Activated T-helper 1 cell treated with anti-CD3 and anti-CD28 coated beads, Interleukin-2, amount 50 U/mL, for 16 hours (primary cell): ENCODE measurements at places on chromosomes 2 and 18.

DNA sequence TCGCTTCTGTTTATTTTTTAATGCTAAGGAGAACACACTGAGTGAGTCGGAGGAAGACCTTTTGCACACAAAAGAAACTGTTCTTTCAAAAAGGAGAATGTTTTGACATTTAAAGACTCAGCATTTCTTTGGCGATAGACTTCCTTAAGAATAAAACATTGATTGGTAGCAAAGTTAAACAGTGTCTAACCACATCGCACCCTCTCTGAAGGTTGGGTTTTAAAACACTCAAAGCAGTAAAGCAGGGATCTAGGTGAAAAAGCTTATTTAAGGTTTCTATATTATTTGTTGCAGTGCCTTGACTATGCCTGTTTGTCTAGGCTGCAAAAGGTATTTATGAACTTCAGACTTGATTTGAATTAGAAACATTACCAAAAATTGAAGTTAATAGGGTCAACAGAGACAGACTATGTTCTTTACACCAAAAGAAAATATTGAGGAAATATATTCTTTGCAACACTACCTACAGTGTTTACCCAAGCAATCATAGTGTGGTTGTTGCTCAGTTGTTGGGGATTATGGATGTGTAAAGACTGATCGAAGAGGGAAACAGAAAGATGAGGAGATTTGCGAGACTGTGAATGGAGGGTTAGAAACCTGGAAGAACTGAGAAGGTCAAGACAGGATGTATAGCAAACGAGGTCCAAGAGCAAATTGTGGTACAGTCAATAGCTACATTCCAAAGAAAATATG lies 297.8 kb upstream of the SLC39A10 start:
- DNase-seq, result no peak

GRCh38 chr18:40938615-40939014 lies 1016.4 kb upstream of the PIK3C3 start:
- no peak for DNase-seq

- DNase-seq, result no peak
These were observed 23.0 kb downstream of the ERMN start for GRCh38 chr2:157302492-157303099.

- no peak for DNase-seq
These were observed 1.3 kb downstream of the ZNF521 start for GRCh38 chr18:25350489-25351251.

DNA sequence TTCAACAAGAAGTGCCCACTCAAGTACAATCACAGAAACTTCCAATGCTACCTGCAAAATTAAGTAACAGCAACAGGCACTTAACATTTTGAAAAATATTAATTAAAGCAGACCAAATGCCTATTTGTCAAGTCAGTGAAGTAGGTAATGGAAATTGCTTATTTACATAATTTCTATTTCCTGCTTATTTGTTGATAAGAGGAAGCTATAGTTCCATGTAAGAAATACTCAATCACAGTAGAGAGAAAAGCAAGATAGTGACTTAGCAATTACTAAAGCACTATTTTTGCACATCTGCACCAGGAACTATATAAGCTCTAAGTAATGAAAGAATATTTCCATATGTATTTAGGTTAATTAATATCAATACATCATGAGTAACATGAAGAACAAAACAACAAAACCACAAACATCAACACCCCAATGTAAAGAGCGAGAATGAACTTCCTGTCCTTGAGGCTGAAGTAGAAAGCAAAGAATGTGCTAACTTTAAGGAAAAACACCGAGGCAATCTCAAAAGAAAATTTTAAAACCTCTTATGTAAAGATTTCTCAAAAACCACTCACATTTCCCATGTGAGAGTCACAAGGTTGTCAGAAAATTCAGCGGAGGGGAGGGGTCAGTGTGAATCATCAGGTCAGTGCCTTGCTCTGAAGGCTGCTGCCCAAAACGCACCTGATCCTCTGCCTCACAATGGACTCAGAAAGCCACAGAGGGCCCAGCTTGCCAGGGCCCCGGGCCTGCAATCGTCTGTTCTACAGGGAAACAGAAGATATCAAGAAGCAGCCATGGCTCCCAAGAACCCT lies 12.5 kb downstream of the NPC1 start:
- DNase-seq, result no peak

DNA sequence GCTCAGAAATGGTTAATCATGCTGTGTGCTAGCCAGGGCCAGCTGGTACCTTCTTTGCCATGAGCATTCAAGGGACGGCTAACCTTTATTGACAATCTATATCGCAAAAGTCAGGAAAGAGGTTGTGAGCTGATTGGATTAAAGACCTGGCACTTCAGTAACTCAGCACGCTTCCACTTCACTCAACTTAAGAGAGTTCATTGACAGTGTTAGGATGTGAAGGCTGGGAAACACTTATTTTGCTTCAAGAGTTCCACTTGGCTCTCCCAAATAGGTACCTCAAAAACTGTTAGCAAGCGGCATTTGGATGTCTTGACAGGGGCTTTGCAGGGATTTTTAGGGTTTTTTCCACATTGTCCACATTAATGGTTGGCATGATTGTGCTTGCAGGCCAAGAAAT lies 25.1 kb upstream of the TXNDC2 start:
- no peak for DNase-seq

DNA sequence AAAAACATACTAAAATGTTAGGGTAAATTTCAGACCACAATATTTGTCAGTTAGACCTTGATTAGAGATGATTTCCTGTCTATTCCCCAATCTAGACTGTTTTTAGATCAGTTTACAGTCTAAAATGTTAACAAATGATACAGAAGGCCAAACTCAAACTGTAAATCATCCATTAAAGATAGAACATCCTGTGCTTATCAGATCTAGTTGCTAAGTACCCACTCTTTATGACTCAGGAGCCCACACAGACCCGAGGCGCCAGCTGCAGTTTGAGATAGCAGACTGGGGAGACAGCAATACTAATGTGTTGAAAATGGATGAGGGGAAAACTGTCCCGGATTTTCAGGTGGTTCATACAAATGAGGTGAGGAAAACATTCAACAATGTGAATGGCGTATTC lies 113.3 kb downstream of the SCG2 start:
- DNase-seq, result no peak

DNA sequence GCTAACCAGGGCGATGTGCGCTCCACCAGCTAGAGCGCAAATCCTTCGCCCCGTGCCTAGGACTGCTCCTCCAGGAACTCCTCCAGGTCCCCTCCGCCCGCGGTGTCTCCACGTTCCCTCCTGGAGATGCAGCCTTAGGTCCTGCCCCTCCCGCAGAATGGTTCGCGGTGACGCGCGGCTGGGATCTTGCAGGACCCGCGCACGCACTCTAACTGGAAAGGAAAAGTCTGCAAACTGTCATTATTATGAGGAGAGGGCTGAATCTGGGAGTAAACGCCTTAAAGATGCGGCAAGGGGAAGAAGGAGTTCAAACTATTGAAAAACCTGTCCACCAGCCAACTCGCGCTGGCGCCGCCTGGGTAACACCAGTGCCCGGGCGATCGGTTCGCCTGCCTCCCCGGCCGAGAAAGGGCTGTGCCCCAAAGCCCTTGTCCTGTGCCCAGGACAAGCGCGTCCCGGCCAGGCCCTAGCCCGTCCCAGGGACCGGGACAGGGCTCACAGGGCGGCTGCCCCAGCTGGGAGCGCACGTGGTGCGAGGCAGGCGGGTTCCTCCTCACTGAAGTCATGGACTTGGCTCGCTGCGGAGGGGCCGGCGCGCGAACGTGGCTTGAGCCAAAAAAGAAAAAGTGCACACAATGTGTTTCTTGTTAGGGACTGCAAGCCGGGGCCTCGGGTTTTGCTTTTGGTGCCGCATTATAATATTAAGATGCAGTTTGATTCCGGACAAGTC lies 5.5 kb upstream of the ID2 start:
- no peak for DNase-seq

DNA sequence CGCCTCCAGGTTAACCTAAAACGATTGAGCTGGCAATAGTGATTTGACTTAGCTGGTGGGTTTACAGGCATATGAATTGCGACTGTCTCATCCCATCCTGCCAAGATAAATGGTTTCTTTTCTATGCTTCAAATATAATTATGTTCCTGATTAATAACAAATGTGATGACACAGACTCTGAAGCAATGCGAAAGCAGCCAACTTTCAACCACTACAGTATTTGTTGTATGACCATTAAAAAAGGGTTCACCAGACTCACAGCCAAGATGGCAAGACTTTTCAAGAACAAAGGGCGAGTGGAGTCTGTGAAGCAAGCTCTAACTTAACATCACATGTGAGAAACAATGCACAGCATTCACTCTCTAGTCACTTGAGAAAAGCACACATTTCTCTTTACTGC lies 186.6 kb downstream of the PID1 start:
- no peak for DNase-seq

GRCh38 chr2:85537600-85538506 lies 1.1 kb upstream of the MAT2A start:
- DNase-seq, result no peak

- no peak for DNase-seq
These were observed 88.0 kb downstream of the COMMD1 start for GRCh38 chr2:61993422-61994024.

DNA sequence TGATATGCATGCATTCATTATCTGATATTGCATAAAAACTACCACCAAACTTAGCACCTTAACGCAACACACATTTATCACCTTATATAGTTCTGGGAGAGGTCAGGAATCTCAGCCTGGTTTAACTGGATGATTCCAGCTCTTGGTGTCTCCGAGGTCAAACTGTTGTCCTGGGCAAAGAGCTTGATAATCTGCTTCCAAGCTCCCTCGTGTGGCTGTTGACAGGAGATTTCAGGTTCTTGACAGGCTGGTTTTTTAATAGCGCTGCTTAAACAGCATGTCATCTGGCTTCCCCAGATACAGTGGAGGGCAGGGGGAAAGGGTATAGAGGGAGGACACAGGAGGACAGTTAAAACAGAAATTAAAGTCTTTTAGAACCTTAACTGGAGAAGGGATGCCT lies 785.0 kb downstream of the CNTNAP5 start:
- DNase-seq, result no peak

- DNase-seq, result no peak
These were observed 435.0 kb upstream of the SMIM21 start for GRCh38 chr18:75862458-75862857.

- no peak for DNase-seq
These were observed 149.2 kb downstream of the PLEKHA3 start for GRCh38 chr2:178629463-178629862.

DNA sequence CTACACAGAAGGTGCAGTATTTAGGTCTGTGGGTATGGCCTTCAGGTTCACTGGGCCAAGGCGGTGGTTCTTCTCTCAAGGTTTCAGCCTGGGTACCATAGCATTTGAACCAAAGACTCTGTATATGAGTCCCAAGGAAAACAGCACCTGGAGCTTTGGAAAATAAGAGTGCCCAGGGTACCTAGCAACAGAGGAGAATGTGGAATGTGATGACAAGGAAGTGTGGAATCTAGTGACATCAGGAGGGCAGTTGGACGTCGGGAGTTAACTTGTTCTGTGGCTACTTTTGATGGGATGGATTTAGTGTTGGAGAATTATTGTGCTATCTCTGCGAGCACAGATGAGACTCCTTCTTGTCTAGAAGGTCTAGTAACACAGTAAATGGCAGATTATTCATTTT lies 201.2 kb downstream of the NOL4 start:
- no peak for DNase-seq

DNA sequence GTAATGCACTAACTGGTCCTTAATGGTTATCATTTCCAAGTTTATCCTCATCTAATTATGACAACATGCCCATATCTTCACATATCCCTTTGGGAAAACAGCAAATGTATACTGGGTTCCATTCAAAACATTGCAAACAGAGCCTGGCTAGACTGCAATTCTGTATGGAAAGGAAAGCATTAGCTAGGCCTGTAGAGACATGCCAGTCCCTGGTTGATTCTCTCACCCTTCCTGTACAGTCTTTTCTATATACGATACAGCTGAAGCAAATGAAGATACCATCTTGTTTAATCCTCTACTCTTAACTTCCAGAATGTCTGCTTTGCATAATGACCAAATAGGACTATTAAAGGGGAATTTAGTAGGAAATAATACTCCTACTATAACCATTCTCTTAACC lies 294.4 kb upstream of the MC4R start:
- no peak for DNase-seq

DNA sequence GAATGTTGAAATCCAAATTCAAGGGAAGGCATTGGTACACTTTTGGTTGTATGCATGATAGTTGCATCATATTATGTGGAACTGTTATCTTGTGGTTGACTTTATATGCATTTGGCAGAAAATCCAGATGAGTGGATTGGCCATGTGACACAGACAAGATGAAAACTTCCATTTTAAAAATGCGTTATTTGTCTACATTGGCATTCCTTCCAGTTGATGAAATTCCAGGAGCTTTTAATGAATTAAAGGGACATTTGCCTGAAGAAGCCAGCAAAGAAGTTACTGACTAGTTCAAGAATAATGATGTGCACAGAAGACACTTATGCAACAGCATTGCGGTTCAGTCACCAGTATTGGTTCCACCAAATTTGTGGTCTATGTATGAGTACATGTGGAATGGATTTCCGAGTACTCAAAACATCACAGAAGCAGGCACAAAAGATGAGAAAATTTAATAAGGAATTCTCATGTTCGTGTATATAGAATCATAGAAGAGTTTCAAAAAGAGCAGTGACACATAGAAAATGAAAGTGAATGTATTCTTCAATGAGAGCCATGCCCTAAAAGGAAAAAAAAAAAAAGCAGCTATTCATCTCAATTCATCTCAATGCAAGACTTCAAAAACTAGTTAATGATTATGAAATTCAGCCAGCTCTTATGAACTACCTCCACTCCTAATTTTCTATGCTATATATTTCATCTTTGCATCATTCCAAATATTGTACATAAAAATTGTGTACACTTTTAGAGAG lies 232.1 kb downstream of the RBM43 start:
- DNase-seq, result no peak

DNA sequence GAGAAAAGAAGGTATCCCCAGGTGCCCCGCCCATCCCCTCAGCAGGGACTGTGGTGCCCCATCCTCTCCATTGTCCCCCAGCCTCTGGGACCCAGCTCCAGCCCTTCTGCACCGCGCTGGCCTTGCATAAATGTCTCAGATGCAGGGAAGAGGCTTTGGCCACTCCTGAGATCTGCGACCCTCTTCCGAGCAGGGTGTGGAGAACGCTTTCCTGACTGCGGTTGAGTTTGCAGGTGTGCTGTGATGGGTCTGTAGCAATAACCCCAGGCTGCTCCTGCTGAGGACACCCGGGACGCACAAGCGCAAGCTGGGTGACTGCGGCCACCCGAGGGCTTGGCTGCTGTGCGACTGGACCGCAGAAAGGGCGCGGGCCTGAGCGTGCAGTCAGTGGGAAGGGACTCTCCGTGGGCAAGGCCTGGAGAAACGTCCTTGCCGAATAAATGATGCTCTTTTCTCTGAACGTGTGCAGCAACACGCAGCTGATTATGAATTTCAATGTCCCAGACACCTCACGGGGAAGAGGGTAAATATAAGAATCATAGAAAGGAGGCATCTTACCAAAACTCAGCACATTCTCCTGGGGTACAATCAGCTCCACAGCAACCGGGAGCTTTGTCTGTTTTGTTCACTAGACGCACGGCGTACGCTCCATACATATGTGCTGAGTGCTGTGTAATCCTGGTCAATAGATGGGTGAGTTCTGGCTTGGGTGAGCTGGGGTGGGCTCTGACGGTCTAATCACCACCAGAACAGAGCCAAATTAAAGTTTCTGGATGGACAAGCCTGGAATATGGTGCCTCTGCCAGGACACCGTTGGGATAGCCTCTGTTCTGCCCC lies 67.5 kb upstream of the ZNF516 start:
- no peak for DNase-seq
